ENCODE measurements at places on chromosomes 7 and 10.
A peak's percentile ranks its signal among the peaks of the same experiment; 100 is the strongest.

GRCh38 chr10:93600446-93601145 lies 439 bp downstream of the RBP4 start:
- no peak for DNase-seq

- DNase-seq: no peak
These were observed 31.3 kb upstream of the GDI2 start for GRCh38 chr10:5844345-5845055.

DNA sequence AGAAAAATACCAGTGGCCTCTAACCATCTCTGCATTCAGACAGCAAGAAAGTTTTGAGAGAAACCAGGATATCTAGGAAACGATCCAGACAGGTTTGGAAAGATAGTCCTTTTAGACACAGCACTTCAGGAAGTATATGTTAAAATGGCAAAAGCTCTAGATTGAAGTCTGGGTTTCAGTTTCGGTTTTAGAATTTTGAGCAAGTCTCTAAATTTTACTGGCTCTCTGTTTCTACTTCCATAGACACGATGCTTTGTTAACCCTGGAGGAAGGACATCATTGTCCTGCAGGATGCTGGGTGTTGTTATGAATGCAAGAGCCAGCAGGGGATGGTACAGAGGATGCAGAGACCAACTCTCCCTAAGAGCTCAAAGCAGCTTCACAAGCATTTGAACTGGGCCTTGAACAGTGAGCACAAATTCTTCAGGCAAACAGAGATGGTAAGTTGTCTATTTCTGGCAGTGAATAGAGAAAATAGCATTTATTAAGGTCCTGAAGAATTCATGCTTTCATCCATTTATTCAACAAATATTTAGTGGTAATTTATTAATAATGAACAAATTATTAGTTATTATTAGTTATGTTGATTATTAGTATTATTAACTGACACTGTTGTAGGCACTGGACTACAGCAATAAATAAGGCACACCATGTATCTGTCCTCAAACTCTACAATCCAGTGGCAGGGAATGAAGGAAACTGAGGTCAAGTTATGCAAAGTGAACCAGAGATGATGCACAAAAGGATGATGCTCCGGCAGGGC lies 152.7 kb upstream of the NRP1 start:
- no peak for DNase-seq

DNA sequence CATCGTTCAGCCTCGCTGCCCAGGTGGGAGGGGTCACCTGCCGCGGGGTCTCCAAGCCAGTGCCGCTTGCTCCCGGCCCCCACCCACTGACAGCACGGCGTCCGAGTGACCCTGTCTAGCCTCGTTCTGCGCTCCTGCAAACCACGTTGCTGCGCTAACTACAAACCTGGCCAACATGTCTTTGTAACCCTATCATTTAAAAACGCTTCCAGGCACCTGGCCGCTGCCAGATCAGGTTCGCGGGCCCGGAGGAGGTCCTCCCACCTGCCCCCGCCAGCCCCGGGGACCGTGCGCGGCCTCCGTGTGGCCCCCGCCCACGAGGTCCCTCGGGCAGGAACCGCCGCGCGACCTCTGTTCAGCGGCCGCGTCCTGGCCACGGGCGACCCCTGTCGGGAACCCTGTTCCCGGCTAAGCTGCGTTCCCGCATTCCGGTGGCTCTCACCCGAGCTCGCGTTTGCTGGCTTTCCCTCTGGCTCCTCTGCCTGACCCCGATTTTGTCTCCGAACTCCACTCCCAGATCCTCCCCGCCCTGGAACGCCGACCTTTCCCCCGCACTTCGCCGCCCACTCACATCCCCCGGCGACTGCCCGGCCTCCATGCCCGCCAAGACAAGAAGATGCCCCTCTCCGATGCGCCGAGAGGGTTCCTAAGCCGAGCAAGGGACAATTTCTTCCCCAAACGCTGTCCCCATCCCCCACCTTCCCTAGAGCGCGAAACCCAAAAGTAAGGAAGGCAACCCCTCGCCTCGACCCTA lies 2.4 kb downstream of the SFMBT2 start:
- no peak for DNase-seq

GRCh38 chr10:67549390-67549789 lies 146.6 kb downstream of the CTNNA3 start:
- DNase-seq: no peak

DNA sequence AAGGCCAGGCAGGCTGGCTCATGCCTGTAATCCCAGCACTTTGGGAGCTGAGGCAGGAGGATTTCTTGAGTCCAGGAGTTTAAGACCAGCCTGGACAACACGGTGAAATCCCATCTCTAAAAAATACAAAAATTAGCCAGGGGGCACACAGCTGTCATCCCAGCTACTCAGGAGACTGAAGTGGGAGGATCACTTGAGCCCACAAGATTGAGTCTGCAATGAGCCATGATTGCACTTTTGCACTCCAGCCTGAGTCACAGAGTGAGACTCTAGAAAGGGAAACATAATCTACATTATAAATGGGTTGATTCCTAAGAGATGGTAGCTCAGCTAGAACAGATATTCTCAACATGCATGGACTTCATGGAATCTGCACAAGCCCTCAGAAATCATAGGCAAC lies 6.3 kb upstream of the LIPF start:
- DNase-seq: no peak

DNA sequence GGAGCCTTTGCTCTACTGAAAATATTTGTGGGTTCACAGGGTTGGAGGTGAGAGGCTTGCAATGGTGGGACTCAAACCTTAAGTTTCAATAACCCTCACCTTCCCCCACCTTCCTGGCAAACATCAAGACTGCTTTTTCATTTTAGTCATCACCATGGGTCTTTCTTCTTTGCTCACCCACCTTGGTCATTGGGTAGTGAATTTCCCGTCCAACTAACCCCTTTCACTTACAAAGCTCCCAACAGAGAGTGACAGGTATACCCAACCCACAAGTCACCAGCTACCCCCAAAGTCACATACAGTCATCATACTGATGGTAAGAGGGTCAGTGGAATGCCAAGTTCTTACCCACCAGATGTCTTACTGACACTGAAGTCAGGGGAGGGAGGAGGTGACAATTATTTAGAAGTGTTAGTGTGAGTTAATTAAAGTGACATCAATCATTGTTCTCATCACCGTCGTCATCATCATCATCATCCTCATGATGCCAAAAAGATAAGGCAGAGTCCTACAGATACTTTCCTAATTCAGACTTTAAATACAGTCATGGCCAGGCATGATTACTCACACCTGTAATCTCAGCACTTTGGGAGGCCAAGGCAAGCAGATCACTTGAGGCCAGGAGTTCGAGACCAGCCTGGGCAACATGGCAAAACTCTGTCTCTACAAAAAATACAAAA lies 49.0 kb downstream of the PIK3AP1 start:
- DNase-seq: no peak

DNA sequence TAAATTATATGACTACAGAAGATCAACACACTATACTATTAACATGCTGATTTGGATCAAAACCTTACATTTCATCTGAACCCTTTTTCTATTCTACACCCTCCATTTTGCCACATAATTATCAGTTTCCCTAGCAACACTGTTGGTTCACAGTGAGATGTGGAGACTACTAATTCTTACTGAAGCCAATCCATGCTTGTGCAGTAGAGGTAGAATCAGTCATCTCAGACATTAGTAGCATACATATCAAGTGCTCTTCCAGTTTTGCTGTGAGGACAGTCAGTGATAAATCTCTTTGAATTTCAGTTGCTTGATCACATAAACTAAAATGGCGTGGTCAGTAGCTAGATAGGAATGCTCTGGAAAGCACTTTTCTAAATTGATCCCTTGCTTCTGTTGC lies 70.3 kb downstream of the PON1 start:
- DNase-seq: no peak

- no peak for DNase-seq
These were observed 10.3 kb downstream of the GALNT11 start for GRCh38 chr7:152035817-152036216.

- no peak for DNase-seq
These were observed 62.7 kb downstream of the HGF start for GRCh38 chr7:81707196-81707595.

GRCh38 chr7:33452805-33453502 lies 323.6 kb downstream of the BBS9 start:
- no peak for DNase-seq

DNA sequence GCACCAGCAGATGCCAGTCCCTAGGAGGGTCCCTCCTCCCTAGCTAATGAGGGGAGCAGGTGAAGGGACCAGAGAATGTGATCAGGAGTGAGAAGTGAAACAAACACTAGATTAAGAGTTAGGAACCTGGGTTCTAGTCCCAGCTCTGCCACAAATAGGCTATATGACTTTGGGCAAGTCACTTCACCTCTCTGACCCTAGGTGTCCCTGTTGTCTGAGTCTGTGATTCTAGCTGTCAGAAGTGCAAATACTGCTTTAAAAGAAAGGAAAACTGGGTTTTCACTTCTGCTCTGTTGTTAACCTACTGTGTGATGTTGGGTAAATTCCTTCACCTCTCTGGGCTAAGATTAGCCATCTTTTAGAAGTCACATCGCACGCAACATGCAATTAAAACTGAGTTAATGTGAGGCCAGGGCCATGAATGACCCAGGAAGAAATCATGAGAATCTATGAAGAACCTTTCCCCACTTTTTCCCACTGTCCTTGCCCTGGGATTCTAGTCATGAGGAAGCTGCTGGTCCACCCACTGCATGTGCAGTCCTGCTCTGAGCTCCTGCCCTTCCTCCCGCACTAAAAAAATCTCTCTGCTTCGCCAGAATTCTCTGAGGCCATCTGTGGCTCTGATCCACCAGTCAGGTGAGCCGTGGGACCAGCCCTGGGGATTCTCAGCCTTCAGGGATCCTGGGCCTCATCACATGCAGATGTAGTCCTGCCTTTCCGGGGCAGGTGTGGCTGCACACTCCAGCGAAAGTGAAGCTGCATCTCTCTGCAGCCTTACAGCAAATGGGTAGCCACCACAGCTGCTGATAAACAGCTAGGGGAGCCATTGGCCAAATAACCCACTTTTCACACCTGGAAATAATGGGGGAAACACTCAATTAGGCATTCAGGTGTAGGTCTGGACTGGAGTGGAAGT lies 181.7 kb downstream of the PLXNA4 start:
- DNase-seq: no peak

- DNase-seq: peak; percentile 1
These were observed 51.4 kb upstream of the SCIN start for GRCh38 chr7:12518920-12519681.

DNA sequence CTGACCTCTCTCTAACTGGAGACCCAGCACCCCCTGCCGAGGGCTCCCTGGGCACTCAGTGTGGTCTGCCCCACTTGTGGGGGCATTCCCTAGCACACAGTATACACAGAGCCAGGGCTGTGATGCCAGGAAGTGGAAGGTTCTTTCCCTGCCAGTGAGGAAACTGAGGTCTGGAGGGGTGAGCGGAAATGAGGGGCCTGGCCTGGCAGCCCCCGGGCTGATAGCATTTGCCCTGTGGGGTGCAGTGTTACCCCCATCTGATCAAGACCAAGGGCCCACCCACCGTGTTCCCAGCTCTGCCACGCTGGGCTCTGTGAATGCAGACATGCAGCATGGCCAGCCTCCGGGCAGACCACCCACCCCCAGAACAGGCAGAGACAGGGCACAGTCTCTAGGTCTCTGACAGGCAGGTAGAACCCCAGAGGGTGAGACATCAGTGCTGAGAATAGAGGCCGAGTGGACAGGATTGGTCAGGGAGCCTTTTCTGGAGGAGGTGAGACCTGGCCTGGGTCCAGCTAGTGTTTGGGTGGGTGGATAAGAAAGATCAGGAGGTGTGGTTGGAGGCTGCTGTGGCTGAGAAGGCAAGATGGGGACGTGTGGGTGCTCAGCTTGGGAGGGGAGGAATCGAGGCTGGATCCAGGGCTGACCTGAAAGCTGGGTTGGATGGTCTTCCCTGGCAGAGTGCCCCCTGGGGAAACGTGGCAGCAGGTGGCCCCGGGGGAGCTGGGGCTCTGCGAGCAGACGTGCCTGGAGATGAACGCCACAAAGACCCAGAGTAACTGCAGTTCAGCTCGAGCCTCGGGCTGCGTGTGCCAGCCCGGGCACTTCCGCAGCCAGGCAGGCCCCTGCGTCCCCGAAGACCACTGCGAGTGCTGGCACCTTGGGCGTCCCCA lies 10.8 kb upstream of the ZNF862 start:
- no peak for DNase-seq

- no peak for DNase-seq
These were observed 44.3 kb upstream of the PRKCQ start for GRCh38 chr10:6624392-6624791.

- DNase-seq: no peak
These were observed 28.4 kb upstream of the SEMA3E start for GRCh38 chr7:83677180-83677866.

DNA sequence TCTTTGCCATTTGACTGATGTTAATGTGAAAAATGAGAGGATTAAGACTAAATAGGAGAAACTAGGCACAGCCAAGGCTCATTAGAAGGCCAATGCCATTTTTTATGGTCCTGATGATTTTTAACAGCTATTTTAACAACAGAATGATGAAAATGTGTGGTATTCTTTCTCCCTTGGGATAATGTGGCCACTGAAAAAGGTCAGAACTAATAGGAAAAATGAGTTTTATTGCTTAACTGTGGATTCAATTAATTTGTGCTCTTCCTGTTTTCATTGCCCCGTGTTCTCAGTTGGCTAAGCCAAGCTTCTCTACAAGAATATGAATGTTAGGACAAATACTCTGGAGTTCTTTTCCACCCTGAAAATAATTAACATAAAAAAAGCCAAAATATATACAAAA lies 56.6 kb downstream of the BMPER start:
- no peak for DNase-seq

DNA sequence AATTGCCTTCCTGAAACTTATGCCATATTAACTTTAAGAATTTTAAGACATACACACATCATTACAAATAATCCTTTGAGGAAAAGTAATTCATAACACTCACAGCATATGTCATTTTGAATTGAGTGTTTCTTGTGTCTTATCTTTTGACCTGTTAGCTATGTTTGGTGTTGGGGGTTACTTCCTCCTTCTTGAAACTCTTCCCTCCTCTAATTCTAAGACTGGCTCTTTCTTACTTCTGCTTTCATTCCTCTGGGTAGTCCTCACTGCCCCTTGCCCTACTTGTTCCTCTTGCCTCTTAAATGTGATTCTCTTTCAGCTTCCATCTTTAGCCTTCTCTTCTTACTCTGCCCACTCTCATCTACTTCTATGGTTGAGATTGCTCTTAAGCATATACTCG lies 28.3 kb upstream of the PIP4K2A start:
- no peak for DNase-seq
